ENCODE measurements at places on chromosomes 4 and X.

DNA sequence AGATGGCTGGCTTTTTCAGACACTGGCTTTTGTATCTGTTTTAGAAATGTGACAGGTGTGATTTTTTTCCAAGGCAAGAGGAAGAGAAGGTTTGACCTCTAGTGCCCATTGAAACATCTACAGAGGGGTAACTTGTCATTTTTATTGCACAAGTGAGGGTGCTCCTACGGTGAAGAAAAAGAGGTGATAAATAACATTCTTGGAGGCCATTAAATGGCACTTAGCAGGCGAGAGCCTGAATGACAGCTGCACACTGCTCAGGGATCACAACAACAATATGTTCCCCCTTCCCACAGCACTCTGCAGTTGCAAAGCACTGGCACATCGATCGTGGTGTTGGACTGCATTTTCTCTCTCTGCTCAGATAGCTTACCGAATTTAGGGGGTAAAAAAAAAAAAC is 22.9 kb downstream of the FAM184B start:
- DNase-seq = no peak

DNA sequence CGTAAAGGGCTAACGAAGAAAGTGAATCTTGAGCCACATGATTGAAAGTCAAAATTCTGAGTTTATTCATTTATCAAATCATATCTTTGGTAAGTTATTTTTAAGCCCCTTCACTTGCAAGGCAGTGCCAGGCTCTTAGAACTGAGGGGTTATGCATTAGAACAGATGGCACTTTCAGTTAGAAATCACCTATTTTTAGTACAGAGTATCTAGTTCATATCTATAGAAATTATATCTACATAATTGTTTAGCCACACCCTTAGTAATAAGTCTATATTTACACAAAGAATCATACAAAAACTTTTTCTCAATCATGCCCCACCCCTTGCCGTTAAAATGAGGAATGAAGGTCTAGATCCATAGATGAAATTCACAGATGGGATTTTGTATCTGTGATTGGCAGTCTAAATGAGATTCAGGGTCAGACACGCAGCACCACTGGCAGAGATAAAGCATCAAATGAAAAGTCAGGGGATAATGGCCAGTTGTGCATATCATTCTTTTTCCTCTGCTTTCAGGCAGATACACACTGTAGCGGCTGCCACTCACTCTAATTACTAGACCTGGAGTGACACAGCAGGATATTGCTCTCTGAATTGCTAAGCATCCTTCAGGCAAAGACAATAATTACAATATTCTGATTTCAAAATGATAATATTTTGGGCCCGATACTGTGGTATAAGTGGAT is 440.5 kb downstream of the MAPK10 start:
- no peak for DNase-seq

- no peak for DNase-seq
These were observed 11.2 kb upstream of the ALB start for GRCh38 chr4:73392936-73393335.

GRCh38 chr4:98995183-98996055 is at the start of gene METAP1:
Gene METAP1, plus strand, starts transcription at chr4:98995721. Its CDS starts 33 bp downstream, at chr4:98995754.
- DNase-seq = peak; percentile 65

- DNase-seq = no peak
These were observed 675.8 kb upstream of the SLIT2 start for GRCh38 chr4:19575924-19576323.

DNA sequence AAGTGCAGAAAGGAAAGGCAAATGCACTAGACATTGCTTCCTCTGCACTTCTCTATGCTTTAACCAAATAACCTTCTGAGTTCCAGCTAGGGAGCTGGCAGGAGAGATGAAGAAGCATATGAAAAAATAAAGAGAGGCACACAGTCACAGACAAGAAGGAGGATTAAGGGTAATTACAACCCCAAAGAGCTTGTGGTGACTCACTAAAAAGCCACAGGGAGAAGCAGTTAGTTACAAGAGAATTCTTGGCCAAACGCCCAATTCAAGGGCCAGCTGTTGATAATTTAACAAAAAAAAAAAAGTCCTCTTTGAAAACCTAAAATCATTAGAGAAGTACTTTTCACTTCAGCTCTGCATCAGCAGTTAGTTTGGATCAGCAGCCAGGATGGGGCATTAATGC is 478.0 kb downstream of the KCNIP4 start:
- no peak for DNase-seq
